GM12865 (cell line): ENCODE measurements at places on chromosomes 2 and 18.
A peak's percentile ranks its signal among the peaks of the same experiment; 100 is the strongest.

DNA sequence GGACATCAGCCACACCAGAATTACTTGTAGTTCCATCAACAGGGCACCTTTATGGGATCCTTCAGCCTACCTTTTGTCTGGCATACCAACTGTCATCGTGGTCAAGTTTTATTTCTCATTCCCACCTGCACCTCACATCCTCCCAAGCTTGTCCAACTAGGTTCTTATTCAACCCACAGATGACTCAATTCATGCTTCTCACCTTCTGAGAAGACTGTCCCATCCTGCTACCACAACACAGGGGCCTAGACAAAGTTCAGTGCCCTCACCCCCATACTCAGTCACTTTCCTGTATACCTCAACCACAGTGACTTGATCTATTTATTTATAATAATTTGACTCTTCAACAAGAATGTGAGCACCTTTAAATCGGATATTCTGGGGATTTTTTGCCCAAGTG lies 114.4 kb upstream of the ACVR1C start:
- DNase-seq = peak; percentile 73

DNA sequence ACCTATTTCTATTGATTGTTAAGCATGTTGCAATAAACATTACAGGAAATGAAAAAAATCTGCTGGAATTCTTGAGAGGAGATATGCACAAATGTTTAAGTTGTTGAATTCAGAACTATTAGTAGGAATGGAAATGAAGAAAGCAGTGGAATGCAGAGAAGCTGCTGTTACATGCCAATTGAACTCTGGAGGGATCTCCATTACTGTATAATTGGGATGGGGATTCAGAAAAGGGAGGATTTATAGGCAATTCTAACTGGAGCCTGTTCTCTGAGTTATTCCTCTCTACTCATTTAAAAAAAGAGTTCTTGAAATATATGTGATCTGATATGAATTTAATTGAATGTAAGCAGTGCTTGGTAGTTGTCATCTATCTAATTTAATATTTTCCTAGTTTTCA lies 2.6 kb upstream of the ASXL3 start:
- no peak for DNase-seq

DNA sequence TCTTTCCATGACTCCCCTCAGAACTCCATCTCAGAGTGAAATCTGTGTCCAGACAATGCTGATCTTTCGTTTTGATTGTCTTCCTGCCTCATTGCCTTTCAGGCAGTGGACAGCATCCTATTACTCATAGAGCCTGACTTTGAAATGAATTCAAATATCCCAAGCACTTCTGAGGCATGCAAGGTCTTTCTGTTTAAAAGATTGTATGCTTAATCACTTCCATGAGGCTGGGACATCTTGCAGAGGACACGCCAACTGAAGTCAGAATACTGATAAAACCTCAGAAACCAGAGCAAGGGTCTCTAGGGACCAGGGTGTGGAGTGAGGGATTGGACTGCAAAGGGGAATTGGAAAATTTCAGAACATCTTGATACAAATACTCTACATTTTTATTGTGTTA lies 836.5 kb upstream of the ID2 start:
- DNase-seq = peak; percentile 24

GRCh38 chr18:61595615-61596251 lies 262.5 kb downstream of the CDH20 start:
- no peak for DNase-seq

DNA sequence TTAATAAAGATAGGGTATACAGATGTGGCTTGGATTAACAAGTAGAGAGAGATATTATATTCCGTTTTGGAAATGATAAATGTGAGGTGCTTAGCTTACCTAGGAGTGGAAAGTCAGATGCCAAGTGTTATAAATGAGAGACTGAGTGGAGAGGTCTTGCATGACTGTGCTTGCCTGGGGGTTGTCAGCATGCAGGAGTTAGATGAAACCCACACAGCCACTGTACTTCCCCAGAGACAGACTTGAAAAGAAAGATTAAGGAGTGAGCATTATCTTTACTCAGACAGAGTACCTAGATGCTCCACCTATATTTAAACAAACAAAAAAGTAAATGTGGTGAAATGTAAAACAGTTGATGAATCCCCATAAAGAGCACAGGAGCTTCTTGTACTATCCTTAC lies 482.7 kb downstream of the RIT2 start:
- DNase-seq = no peak

DNA sequence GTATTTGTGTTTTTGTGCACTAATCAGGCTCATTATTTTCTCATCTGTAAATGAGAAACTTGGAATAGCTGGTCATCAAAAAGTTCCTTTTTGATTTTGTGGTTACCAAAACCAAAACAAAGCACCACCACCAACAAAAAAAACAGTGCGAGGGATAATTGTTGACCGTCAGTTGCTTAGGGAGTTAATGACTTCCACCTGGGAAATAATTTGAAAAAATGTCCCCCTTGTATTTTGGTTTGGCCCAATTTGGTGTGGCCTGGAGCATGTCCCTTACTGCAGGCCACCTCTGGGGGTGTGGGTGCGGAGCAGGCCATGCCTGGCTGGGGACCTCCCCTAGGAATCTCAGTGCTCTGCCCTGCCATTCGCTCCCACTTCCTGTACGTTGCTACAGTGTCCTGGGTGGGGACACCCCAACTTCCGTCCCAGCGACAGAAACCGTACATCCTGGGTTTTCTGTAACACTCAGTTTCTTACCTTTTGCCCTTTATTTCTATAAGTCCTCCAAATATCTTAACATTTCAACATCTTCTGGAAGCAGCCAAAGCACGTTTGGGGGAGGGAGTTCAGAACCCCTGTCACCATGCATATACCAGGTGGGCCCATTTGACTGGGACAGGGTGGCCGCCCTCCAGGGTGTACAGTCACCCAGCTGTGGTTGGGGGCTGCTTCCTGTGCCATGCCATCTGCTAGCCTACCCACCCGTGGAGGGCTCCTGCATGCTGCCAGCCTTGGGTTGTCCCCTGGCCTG lies 31.3 kb downstream of the NCK2 start:
- DNase-seq = peak; percentile 59

DNA sequence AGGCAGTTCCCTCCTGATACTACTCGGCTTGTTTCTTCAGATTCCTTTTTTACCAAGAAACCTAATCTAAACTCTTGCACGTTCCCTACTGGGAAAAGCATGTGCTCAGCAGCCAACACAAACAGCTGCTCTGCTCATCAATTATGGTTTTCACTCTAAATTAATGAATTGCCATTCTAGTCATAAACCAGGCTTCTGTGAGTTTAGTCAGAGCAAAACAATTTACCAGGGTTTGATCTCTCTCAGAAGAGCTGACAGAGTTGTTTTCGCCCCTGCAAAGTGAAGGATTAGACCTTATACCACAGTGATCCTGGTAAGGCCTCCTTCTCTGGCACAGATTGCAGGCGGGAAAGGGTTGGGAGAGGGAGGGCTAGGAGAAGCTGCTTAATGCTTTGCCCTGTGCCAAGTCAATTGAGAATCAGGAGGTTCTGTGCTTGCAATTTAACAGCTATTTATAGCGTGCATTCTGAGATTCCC lies 57.2 kb downstream of the REEP1 start:
- no peak for DNase-seq

DNA sequence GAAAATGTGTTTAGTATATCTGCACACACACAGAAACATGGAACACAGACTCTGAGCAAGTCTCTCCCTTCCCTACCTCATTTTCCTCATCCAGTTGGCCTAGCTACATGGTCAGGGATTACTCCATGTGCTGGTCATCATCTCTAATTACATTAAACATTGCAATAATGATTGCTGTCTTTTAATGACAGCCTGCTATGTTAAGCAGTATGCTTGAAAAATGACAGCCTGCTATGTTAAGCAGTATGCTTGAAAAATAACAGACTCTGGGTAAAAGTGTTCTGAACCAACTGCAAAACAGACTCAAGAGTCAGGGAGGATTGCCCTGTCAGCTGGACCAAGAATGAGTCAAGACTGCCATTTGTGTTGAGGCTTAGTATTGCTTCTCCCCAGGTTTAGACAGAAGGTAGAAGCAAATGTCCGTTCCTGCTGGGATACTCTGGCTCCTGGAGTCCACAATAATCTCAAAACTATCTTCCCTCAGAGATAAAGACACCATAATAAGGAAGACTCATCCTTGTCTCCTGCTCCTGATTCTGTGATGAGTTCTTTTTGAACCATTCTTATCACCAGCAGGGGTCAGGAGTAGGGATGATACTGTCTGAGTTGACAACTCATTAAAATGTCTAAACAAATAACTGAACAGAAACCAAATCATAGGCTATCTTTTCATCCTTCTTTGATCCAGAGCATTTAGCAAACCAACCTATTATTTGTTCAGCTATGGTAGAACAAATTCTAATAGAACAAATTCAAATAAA lies 57.7 kb downstream of the CCDC93 start:
- DNase-seq = no peak

DNA sequence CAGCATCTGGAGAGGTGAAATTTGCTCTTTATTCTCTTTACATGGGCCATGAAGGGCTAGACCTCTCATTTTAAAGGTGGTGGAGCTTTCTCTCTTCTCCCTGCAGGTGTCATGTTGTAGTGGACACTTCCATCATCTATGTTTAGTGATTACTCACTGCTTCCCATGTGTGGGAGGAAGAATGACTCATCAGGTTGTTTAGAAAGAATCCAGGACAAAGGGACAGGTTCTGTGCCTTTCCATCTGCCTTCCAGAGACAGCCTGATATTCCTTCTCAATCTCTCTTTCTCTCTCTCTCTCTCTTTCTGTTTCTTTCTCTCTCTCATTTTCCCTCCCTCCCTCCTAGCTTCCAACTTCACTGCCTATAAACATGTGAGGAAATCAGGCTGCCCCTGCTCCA lies 38.7 kb downstream of the SCG2 start:
- DNase-seq = no peak

DNA sequence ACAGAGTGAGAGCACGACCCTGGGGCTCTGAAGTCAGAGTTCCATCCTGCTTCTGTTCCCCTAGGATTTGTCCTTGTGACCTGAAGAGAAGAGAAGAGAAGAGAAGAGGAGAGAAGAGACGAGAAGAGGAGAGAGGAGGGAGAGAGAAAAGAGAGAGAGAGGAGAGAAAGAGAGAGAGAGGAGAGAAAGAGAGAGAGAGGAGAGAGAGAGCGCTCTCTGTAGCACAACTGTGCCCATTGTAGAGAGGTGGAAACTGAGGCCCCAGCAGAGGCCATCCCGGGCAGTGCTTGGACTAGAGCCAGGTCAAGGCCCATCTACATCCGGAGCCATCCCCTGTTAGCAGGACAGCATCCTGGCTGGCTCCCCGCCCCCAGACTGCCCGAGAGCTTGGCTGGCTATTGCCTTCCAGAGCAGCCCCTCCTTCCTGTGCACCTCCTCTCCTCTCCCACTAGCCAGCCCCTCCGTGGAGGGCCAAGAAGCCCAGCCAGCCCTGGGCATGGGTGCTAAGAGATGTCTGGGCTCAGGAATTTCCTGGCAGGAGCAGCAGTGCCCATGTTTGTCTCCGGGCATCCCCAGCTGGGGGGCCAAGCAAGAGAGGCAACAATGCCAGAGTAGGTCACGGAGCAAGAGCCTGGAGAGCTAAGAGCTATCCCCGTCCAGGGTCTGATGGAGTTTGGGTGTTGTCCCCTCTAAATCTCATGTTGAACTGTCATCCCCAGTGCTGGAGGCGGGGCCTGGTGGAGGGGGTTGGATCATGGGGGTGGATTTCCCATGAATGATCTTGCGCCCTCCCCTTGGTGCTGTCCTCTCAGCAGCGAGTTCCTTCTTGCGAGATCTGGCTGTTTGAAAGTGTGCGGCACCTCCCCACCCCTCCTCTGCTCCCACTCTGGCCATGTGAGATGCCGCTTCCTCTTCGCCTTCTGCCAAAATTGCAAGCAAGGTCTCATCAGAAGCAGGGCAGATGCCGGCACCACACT lies 18.2 kb upstream of the GPR55 start:
- peak; percentile 97 for DNase-seq

GRCh38 chr2:119871725-119872124 lies 112.0 kb downstream of the PTPN4 start:
- no peak for DNase-seq

DNA sequence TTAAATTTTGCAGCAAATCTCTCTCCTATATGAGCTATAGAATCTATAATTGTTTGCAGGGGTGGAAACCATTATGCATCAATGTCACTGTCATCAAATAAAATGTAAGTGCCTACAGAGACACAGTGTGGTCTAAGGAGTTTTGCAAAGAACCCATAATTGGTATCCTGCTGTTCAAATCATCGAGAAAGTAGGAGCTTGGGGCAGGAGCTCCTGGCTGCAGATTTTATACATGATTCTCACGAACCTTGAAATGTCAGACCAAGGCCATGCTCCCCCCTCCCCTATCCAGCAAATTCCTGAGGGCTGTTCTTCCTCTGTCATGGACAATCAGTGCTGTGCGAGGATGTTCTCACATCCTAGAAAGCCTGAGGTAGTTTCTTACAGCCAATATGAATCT lies 119.5 kb upstream of the CYRIA start:
- no peak for DNase-seq

- DNase-seq = no peak
Measured at GRCh38 chr2:196213252-196213980, 42.0 kb upstream of the STK17B start.

DNA sequence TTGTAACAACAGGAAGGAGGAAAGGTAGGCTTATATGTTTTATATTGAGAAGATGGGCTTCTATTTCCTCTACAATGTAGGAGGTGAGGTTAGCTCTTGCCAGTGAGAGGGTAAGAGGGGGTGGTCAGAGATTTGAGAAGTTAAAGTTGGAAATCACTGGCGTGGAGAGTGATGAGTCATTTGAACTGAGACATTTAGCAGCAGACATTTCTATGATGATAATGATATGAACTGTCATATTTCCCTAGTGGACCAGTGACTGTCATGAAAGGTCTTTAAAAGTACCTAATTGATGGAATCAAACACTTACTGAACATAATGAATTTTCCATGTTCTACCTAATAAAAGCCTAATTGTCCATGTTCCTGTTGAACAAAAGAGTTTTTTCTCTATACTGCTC lies 126.1 kb downstream of the FAM161A start:
- peak; percentile 26 for DNase-seq

DNA sequence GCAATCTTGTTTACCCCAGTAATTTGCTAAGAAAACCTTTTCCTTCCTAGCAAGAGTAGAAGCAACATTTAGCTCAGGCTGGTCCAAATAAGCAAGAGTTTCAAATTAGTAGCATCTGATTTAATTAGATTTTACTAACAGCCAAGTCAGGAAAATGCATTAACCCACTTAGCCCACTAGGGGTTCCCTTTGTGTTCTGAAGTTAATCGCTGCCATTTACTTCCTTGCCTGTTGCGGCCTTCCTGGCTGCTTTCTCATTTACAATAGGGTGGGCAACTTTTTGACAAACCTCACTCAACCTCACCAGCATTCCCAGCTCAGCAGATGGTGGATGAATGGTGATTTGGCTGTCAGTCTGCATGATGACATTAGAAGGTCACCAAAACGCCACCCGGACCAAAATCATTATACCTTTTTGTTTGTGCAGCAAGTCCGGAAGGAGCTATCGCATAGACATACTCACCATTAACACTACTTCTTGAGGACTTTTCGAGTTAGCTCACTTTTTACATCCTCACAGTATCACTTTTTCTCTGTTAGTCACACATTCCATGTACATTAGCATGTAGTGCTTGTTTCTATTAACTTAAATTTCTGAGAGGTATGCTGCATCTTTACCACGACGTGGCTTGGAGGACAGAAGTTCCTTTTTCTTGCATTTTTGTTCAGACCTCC lies 101.5 kb upstream of the SETBP1 start:
- peak; percentile 35 for DNase-seq

GRCh38 chr2:241678307-241678706 lies 8.3 kb downstream of the DTYMK start:
- no peak for DNase-seq

GRCh38 chr2:11573418-11574175 lies 39.8 kb downstream of the GREB1 start:
- DNase-seq = no peak
